ENCODE measurements at places on chromosomes 7 and 10.

GRCh38 chr10:132802694-132803320, 16.9 kb upstream of the NKX6-2 start:
- DNase-seq: peak; percentile 68

- peak; percentile 70 for DNase-seq
These were observed 386 bp downstream of the ABHD11 start for GRCh38 chr7:73738220-73738611.

DNA sequence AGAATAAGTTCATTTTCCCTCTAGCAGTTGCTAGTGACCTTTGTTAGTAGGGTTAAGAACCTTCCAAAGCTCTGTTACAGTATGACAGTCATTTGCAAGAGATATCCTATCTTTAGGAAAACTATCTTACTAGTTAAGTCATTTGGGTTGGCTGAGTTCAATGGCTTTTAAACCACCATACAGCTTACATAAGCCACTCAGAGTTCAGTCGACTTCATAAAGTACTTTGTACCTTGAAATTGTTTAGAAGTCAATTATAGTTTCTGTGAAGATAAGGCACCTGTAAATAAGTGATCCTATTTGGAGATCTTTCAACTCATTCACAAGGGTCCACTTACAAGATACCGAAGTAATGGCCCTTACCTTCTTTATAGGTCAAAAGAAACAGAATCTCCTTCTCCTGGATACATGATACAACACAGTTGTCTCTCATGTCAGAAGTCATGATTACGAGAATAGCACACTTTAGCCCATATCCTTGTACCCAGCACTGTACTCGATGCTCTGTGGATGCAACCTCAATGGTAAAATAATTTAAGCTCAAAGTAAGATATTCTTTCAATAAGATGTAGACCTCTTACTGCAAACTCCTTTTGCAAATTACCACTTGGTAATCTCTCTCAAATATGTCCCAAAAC, 11.9 kb upstream of the ABCC2 start:
- DNase-seq: peak; percentile 11

- DNase-seq: no peak
These were observed 456 bp downstream of the PGAM2 start for GRCh38 chr7:44064791-44065430.

GRCh38 chr10:52409195-52409594, 95.1 kb downstream of the DKK1 start:
- DNase-seq: no peak

DNA sequence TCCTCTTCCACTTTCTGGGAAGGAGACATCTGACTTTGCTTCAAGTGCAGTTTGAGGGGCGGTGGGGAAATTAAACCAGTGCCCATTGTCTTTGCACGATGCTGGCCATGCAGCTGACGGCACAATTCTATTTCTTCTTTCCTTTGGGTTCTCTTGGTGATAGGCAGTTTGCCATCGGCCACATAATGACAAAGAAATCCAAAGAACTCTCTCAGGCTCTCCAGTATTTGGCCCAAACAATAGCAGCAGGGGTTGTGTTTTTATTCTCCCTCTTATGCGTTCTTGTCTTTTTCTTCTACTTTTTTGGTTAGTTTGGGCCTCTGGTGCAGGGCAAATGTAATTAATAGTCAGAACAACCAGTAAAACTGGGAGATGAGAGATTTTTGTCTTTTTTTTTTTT, 147.0 kb downstream of the EMX2 start:
- no peak for DNase-seq

DNA sequence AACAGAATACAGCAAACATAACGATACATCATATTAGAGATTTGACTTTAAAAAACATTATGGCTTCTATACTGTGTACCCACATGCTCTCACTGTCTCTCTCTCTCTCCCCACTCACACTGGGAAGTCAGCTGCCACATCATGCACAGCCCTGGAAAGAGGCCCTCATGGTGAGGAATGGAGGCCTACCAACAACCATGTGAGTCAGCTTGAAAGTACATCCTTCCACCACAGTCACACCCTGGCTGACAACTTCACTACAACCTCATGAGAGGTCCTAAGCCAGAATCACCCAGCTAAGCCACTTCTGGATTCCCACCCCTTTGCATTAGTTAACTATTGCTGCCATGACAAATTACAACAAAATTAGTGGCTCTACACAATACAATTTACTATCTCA, 23.3 kb upstream of the GPR22 start:
- DNase-seq: no peak

GRCh38 chr7:102170393-102170970, 116.2 kb upstream of the SH2B2 start:
- DNase-seq: peak; percentile 54

DNA sequence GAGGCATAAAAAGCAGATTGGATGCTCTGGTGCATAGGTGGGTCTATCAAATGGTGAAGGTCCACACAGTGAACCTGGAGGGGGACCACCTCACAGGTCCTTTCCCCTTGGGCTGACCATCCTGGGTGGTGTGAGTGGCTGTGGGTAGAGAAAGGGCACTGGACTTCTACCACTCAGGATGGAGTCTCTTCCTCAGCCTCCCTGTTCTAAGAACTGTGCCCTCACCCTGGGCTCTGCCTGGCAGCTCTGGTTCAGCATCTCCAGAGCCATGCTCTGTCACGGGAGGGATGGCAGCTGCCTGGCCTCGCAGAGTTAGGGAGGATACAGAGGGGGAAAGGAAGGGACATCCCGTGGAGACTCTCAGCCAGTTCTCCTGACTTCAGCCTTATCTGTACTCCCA, 121.8 kb downstream of the TAX1BP1 start:
- DNase-seq: no peak

DNA sequence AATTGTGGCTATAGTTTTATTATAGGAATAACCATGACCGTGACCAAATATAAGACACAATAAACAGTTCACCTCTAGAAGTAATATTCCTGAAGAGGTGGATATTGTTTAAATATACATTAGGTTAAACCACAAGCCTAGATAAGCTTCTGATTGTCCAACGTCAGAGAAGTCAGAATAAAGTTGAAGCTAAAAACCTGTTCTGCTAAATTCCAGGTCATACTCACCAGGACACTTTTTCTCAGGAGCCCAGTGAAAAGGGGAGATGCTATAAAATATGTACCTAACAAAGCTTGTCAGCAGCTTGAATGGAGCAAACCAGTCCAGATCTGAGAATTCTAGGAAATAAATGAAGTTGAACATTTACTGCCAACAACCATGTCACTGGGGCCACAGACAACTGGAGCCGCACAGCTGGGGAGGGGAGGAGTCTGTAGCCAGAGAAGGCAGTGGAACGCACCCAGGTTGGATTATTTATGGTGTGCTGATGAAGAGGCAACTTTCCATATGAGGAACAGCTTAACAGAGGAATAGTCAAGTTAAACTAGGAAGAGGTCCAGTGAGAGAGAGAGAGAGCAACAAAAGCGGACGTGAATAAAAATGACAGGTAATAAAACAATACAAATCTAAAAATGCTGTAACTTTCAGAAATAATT, 191.1 kb downstream of the ZNF438 start:
- DNase-seq: no peak

- DNase-seq: no peak
These were observed 16.0 kb downstream of the CDNF start for GRCh38 chr10:14821635-14822375.

DNA sequence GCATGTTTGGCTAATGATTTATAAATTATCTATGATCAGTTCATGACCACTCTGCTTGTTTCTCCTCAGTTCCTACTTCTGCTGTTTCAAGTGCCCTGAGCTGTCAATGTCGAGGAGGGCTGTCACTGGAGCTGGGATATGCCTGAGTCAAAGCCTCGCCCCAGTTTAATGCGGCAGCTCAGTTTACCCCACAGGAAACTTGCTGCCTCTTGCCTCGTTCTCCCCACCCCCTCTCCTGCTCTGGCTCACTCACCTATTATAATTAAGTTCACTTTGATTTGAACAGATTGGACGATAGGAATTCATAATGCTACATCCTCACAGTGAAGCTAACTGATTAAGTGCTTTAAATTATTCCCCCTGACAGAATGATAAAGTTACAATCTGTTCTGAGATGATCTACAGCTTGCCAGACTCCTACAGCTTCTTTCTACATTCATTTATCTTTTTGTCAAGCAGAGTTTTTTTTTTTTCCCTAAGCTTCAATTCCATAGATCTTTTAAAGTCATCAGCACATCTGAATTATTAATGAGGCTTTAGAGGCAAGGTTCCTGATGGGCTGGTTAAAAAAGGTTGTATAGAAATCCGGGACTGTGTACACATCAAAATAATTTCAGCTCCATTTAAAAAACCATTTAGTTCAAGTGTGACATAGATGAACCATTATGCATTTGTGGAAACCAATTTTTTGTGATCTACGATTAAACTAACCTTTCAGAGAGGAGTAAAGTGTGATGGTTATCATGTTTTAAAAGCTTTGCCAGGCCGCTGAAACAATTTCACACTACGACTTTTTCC, 758.3 kb downstream of the KCNMA1 start:
- no peak for DNase-seq

- DNase-seq: peak; percentile 14
These were observed 418.1 kb downstream of the ZNF716 start for GRCh38 chr7:57867884-57868701.

DNA sequence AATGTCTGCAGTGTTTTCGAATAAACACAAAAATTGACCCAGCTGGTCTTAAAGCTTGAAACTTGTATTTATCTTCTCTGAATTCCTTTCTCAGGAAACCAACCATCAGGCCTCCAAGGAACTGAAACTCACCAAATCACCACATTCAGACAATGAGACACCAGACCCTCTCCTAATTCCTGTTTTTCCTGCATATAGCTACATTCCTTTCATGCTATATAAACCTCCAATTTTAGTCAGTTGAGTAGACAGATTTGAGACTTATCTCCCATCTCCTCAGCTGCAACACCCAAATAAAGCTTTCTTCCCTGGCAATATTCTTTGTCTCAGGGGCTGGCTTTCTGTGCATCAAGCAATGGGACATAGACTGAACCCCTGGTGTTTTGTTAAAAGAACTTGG, 317.0 kb downstream of the CACNA2D1 start:
- DNase-seq: no peak

- DNase-seq: no peak
These were observed 12.4 kb downstream of the CPA5 start for GRCh38 chr7:130356876-130357611.

DNA sequence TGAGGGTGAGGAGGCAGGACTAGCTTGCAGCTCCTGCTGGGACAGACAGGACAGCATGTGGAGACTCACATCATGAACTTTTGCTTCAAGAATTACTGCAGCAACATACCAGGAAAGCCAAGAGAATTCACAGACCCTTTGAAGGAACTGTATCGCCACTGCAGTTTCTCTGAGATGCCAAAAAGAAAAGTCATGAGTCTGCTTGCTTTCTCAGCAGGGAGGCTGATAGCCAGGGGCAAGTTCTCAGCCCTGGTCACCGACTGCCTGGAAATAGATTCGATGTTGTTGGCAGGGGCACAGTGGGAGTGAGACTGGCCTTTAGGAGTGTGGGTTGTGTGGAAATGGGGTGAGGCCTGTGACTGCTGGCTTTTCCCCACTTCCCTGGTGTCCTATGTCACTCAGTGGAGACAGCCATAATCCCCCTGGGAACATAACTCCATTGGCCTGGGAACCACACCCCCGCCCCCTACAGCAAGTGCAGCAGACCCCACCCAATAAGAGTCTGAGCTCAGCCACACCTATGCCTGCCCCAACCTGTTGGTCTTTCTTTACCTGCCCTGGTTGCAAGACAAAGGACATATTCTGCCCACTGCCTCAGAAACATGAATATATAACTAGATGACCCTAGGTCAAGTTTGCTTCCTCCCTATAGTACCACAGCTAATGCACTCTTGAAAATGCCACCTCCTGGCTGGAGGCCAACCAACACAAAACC, 1.6 kb upstream of the SAMD9 start:
- DNase-seq: no peak

DNA sequence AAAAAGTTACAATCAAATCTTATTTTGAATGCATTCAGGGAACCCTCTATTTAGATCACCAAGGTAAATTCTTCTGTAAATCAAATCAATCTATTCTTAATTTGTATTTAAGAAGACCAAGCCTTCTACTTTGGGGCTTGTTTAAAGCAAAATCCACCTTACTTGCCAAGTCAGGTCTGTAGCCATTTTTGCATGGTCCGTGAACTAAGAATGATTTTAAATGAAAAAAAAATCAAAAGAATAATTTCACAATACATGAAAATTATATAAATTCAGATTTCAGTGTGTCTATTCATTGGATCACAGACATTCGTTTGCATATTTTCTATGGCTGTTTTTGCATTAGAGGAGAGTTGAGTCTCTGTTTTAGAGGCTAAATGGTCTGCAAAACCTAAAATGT, 59.4 kb downstream of the SYPL1 start:
- DNase-seq: no peak

DNA sequence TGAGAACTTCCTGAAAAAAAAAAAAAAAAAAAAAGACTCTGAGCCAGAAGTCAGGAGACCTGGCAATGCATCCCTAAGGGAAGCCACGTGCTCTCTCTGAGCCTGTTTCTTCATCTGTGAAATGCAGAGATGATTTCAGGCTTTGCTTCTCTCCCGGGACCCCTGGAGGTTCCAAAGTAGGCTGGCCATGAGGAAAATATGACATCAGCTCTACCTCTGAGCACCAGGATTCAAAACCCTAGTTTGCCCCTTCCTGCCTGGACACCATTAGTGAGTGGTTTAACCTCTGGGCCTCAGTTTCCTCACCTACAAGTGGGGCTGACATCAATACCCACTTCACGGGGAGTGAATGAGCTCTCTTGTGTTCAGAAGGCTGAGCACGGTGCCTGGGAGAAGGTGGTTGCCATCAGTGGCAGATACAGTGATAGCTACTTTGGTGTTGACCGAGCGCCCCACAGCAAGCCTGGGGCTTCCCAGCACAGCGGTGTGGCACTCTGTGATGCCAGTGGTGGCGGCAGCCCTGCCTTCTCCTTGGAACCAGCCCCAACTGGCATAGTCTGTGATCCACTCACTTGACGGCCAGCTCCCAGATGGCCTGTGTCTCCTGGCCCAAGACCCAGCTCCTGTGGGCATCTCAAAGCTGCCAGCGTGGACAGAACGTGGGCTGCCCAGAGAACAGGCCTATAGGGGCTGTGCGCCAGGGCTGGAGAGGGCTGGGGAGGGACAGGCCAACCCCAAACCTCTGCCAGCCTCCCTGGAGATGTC, 153.1 kb upstream of the UNC5B start:
- DNase-seq: no peak

- DNase-seq: no peak
These were observed 5.1 kb downstream of the PRLHR start for GRCh38 chr10:118590334-118590733.
